ENCODE measurements at places on chromosomes 1 and 21.
A peak's percentile ranks its signal among the peaks of the same experiment; 100 is the strongest.

DNA sequence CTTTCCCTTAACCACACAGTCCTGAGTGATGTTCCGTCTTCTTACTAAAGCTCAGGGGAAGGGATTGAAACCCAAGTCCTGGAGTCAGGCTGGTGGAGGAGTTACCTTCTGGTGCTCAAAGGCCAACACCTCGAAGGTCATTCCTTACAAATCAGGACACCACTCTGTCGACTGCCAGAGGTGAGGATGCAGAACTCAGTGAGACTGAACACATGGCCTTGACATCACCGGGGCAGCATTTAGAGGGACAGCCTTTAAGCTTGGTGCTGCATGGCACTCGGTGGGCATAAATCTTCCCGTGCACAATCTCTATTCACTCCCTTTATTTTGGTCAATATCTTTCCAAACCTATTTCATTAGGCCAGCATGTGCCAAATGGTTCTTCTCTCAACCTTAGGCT lies 130.9 kb downstream of the ASTN1 start:
- no peak for DNase-seq

DNA sequence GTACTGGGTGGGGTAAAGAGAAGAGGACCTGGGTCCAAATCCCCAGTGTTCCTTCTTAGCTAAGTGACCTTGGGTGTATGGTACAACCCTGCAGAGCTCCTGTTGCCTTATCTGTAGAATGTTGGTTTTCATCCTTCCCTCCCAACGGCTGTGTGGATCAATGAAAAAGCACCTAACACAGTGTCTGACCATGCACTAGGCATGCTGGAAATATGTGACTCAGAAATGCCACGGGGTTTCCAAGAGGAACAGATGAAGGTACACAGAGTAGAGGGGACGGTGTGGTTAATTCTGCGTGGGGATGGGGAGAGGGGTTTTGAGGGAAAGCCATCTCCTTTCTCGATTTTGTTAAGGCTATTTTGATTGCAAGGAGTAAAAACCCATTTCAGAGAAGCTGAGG lies 8.6 kb downstream of the NIPAL3 start:
- DNase-seq, result no peak

- no peak for DNase-seq
These were observed 15.2 kb upstream of the HMCN1 start for GRCh38 chr1:185719021-185719420.

- no peak for DNase-seq
These were observed 19.4 kb upstream of the KIF21B start for GRCh38 chr1:201042779-201043461.

- no peak for DNase-seq
These were observed 51.7 kb upstream of the SPOCD1 start for GRCh38 chr1:31867546-31867945.

DNA sequence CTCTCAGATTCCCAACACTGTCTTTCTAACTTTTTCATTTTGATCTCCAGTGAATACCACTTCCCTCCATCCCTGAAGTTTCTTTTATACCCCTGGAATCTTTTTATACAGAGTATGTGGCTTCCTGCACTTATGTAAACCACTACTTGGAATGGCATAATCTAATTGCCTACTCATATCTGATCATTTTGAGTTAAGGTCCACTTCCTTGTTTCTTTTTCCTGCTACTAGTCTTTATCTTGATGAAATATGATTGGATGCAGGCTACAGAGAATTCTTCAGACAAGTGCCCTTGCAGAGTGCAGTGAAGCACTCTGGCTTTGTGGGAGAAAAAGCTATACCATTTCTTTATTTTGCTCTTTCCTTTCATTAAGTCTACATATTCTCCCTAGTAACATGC lies 325.3 kb upstream of the ADAMTS5 start:
- DNase-seq, result no peak

DNA sequence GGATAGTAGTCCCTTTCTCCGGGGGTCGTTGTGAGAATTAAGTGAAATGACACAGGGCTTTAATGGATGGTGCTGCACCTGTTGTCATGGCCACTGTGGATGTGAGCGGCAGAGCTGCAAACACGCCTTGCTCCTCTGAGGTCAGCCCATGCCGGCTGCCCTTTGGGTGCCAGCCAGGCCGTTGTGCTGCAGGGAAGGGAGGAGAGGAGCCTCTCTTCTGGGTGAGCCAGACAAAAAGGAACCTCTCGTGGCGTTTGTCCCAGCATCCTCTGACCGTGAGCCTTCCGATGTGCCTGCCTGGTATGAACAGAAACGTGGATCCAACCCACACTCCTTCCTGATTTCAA lies 383.0 kb upstream of the VAMP3 start:
- peak; percentile 49 for DNase-seq

DNA sequence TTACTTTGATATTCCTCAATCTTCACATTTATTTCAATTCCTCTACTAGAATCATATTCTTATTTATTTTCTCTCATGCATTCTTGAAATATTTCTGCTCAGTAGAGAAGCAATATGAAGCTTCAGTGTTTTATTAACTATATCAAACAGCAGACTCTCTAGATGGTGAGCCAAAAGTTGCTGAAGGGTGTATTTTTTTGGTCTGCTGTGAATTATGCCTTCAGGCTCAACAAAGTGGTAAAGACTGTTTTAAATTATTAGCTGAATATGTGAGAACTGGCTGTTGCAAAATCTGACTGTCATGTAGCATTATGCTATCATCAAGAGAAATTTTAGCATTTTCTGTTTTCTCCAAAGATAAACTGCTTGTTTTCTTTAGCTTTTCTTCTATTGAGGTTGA lies 24.9 kb upstream of the CDC42BPA start:
- DNase-seq, result no peak

DNA sequence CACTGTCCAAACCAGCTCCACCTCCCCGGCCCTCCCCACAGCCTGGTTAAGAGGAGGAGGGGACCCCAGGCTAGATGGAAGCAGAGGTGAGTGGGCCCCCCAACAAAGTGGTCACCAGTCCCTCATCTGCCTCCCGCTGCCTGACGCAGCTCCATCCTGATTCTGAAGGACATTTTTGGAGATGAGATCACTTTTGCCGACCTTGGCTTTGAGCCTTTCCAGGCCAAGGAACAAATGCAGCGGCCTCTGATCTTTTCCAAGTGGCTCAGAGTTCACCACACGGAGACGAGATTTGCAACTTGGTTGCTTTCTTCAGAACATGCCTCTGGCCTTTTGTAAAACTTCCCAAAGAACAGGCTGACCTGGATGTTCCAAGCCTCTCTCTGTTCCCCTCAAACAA lies 223.1 kb downstream of the NPHP4 start:
- no peak for DNase-seq

DNA sequence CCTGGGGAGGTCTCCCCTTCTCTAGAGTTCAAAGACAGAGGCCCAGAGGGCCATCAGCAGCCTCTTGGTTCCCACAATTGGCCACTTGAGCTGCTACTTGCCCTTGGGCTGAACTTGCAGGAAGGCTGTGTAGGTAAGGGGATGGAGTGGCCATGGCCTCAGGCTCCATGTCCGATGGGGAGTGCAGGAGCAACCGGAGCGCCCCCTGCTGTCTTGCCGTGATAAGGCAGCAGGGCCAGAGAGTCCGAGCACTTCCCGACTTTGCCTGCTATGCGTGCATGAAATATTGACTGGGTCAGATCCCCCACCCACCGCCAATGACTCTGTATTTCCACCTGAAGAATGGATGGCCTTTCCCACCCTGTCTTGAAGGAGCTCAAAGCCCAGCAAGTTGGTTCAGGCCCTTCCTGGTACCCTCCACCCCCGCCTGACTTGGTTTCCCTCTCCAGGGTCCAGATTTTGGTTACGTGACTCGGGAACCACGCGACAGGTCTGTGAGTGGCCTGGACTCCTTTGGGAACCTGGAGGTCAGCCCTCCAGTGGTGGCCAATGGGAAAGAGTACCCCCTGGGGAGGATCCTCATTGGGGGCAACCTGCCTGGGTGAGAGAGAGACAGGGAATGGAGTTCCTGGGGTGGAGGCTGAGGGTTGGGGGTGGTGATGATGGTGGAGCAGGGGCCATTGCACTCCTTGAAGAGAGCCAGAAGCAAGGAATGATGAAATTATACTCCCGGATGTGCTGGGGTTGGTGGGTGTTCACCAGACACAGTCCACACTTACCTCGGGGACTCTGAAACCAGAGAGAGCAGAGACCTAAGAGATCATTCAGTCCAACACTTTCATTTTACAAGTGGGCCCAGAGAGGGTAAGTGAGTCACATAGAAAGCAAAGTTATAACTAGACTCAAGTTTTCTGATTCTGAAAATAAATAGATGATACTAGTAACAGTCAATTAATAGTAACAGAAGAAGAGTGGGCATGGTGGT lies 25.6 kb downstream of the PADI3 start:
- DNase-seq, result no peak

Measured in osteocyte (in vitro differentiated cells).